Karpas-422 (cell line): ENCODE measurements at places on chromosomes 3 and 15.
A peak's percentile ranks its signal among the peaks of the same experiment; 100 is the strongest.

DNA sequence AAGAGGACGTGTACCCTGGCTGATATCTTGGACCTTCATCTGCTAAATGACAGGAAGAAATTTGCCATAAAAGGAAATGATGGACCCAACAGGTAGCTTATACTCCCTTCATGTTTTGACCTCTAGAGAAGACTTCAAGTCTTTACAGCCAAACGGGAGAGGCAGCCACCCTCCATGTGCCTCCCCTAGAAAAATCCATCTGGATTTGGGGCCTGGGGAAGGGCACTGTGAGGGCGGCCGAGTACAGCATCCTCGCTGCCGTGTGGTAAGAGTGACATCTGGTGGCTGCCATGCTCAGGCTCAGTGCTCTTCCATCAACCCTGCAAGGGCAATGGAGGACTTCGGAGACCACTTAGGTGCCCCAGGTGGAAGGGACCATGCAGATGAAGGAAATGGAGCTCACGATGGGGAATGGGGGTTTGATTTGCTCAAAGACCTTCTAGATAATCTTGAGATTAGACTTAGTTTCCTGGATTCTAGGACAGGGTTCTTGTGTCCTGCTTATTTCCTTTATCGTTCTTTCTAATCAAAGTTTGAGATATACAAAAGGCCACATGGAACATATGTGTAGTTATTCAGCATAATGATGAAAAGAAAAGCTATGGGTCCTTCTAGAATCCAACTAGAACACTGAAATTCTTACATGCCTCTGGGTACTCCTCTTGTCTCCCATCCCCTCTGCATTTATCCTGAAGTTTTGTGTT is 44.4 kb downstream of the AQP9 start:
- peak; percentile 73 for DNase-seq

- no peak for DNase-seq
Observed at GRCh38 chr15:77557564-77557963, 75.1 kb downstream of the LINGO1 start.

- no peak for DNase-seq
Observed at GRCh38 chr3:117052395-117052794, 342.8 kb downstream of the TUSC7 start.

DNA sequence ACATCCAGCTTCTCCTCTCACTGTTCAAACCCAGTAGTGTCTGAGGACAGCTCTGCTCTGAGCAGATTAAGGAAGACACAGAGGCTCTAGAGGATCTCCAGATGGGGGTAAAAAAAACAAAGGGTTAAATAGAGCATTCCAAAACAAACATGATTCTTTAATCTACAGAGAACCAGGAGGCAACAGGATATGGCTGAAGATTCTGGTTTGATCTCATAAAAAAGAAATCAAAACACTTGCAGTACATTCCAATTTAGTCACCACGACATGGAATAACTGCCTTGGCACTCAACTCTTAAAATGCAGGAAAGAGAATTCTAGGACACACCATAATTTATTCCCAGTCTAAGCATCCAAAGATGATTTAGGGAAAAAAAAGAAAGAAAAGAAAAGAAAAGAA is 32.0 kb downstream of the TM4SF4 start:
- DNase-seq, result no peak

- DNase-seq, result no peak
Observed at GRCh38 chr3:27138562-27138961, 230.6 kb downstream of the NEK10 start.

DNA sequence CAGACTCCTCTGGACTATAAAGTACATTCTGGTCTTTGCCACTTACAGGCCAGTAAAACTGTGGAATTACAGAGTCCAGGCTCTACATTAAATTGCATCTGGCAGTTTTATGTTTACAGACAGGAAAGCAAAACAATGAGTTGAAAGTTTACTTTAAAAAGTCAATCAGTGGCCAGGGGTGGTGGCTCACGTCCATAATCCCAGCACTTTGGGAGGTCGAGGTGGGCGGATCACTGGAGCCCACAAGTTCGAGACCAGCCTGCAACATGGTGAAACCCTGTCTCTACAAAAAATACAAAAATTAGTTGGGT is 53.8 kb downstream of the TM4SF4 start:
- DNase-seq, result no peak

DNA sequence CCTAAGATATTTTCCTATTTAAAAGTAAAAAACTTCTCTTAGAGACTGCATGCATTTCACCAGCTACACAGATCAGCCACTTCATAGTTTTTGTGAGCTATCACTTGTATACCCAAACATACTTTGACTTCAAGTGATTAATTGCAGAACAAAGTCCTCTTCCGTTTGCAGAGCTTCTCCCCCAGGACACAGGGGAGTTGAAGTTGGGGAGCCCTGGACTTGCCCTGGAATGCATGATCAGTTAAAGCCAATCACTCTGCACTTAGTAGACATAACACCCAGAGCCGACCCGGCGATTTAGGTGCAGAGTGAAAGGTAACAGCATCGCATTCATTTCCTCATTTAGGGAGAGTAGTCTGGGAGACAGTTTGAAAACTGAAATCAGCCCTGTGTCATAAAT is 70.1 kb downstream of the GREM1 start:
- no peak for DNase-seq

DNA sequence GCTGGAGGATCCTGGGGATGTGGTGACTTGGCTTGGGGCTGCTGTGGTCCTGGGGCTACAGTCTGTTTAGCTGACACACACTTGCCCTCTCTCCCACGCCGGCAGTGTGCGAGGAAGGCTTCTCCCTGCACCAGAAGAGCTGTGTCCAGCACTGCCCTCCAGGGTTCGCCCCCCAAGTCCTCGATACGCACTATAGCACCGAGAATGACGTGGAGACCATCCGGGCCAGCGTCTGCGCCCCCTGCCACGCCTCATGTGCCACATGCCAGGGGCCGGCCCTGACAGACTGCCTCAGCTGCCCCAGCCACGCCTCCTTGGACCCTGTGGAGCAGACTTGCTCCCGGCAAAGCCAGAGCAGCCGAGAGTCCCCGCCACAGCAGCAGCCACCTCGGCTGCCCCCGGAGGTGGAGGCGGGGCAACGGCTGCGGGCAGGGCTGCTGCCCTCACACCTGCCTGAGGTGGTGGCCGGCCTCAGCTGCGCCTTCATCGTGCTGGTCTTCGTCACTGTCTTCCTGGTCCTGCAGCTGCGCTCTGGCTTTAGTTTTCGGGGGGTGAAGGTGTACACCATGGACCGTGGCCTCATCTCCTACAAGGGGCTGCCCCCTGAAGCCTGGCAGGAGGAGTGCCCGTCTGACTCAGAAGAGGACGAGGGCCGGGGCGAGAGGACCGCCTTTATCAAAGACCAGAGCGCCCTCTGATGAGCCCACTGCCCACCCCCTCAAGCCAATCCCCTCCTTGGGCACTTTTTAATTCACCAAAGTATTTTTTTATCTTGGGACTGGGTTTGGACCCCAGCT is 2.9 kb upstream of the FES start:
- no peak for DNase-seq

DNA sequence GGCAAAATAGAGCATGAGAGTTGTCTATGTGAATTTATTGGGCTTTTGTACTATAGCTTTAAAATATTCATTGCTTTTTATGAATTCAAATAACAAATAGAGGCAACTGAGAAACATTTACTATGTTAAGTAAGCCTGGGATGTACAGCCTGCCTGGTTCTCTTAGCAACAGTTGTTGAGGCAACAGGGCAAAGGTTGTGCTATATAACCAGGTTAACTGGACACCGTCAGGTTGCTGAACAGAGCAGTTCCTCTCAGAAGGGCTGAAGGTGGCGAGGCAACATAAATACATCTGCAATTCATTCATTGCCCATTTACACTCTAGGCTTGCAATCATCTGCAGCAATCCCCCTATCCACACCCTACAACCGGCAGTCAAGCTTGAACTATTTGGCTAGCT is 78.2 kb downstream of the GTF2E1 start:
- DNase-seq, result no peak

- no peak for DNase-seq
Observed at GRCh38 chr3:32312251-32312650, 73.8 kb downstream of the CMTM8 start.

- no peak for DNase-seq
Observed at GRCh38 chr15:101482526-101483371, 6.8 kb downstream of the PCSK6 start.

DNA sequence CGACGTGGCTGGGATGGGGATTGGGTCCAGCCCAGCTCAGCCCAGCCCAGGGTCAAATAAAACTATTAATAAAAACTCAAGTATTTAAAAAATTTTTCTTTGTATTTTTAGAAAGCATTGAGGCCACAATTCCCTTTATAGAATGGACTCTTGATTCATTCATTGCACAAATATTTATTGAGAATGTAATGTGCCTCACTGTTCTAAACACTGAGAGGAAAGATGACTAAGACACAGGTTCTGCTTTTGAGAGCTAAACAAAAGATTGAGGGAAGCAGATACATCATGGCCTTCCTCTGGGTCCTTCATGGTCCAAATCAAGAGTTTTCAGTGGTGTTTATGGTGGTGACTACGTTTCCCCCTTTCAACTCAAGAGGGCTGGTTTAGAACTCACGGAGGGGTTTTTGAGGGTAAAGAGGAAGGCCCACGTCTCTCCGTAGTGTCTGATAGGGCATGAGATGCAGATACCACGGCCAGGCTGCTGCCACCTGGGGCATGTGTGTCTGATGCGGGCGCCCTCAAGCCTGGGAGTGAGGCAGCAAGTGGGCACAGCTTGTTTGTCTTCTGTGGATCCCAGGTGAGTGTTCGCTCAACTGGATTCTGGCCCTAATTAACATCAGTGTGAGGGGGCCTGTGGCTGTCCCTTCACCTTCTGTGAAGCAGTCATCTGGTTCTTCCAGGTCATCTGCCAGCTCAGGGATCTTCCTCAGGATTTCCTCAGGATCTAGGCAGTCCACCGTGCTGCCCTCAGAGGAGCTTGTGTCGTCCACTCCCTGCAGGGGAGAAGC is 73.5 kb upstream of the SCN5A start:
- no peak for DNase-seq

- DNase-seq, result no peak
Observed at GRCh38 chr3:118097660-118098059, 937.0 kb downstream of the IGSF11 start.

GRCh38 chr3:16286161-16286560 is 21.1 kb downstream of the OXNAD1 start:
- no peak for DNase-seq

GRCh38 chr15:80835336-80835735 is 56.2 kb downstream of the CEMIP start:
- no peak for DNase-seq

DNA sequence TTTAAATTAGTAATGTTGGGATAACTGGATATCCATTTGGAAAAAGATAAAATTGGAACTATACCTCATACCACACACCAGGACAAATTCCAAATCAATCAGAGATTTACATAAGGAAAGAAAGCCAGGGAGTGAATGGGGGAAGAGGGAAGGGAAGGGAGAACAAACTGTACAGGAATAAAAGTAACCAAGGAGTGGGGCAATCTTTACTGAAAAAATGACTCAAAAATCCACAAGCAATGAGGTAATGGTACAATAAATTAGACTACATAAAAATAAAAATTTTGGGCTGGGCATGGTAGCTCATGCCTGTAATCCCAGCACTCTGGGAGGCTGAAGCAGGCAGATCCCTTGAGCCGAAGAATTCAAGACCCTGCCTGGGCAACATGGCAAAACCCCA is 82.6 kb downstream of the MLH1 start:
- DNase-seq, result no peak

DNA sequence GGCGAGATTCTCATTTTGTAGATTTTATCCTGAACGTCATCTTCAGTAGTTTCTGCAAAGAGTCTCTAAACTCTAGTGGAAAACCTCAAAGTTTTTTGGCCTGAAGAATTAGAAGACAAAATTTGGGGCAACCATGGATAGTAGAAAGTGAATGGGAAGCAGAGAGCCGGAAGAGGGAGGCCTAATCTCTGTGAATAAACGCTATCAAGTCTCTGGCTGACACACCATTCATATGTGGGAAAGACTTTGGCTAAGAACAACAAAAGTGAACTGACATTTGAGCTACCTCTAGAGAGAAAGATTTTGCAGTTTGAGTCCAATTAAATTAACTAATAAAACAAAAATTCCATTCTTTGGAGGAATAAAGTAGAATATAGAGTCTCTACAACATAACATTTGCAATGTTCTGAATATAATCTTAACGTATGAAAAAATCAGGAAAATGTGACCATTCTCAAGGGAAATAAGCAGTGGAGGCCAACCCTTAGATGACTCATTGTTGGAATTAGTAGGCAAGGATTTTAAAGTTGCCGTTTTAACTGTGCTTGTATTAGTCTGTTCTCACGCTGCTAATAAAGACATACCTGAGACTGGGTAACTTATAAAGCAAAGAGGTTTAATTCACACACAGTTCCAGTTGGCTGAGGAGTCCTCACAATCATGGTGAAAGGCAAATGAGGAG is 184.6 kb downstream of the C3orf38 start:
- no peak for DNase-seq

- DNase-seq, result no peak
Observed at GRCh38 chr3:190870127-190870526, 7.6 kb upstream of the GMNC start.

DNA sequence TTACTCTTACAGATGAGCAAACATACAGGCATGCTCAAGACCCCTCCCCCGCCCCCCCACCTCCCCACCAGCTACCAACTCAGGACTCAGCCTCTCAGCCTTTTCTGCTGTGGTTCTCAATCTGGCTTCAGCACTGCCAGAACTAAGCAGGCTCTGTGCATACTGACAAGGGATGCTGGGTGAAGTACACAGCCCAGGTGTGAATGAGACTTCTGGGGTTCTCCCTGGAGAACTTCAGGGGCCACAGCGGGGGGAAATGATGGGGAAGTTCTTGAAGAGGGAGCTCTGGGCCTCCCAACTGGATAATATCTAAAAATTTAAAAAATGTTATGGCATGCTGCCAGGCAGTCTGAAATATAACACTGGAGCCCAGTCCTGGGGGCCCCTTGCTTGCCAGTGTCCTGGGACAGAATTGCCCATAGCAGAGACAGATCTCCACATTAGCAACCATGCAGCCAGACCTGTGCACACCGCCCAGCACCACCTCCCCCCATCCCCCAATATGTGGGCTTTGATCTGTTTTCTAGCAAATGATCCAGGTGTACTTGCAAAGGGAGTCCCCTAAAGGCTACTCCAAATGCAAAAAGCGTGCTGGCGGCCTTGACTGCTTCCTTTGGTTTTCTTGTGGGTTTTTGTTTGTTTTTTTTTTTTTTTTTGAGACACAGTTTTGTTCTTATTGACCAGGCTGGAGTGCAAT is 41.4 kb downstream of the PGPEP1L start:
- no peak for DNase-seq

- DNase-seq, result peak; percentile 81
Observed at GRCh38 chr15:74768771-74769342, 13.0 kb upstream of the CSK start.

DNA sequence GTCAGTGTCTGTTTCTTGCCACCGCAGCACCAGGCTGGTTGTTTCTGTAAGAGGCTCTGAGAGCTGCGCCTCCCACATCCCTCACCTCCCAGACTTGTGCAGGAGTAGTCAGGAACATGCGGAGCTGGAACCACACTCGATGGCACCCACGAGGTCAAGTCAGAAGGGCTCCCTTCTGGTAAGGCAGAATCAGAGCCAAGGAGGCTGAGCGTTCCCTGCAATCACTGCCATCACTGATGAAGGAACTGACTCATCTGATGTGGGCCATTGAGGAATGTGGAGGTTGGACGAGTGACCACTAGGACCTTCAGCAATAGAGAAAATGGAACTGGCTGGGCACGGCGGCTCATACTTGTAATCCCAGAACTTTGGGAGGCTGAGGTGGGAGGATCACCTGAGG is 35.7 kb upstream of the BLM start:
- DNase-seq, result no peak
